ENCODE measurements at places on chromosomes 2 and 18. TPM values are rescaled to one million over a fixed set of nuclear protein-coding genes. Genes with fewer than 3 reads are reported as not detected.

MAP2 gene
- total RNA-seq, result 11.1 TPM

DNA sequence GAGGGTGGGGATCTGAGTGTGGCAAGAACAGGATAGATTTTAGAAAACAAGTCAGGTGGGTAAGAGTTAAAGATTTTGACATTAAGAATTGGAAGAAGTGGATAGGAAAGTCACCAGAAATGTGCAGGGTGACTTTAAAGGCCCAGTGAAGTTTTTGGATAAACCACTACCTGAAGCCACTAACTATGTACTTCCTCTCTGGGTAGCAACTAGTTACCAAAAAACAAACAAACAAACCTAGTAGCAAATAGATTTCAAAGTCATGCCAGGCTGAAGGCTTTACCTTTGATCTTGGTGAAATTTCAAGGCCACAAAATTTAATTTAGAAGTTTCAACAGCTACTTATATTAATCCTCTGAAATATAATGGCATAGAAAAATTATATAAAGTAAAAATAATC lies 42.5 kb downstream of the PSMA8 start:
- no peak for DNase-seq

GRCh38 chr18:10661317-10661716 lies 135.5 kb downstream of the NAPG start:
- DNase-seq, result no peak

DNA sequence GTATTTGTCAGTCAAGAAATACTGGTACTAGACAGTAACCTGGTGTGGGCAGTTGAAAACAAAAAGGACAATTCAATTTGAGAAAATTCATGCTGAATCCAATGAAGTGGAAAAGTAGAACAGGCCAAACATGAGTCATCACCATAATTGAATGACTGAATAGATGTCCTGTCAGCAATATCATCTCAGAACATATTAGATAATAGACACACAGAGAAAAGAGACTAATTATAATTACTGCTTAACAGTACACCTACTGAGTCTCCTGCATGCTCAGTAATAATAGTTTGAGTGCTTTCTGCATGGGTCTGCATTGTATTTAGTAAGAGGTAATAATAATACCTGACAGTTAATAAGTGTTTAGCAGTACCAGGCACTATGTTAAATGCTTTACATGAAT lies 138.6 kb upstream of the ZC3H15 start:
- DNase-seq, result no peak

All from esophagus muscularis mucosa (tissue), 4 donors.